ENCODE measurements at places on chromosomes 13 and 19.

DNA sequence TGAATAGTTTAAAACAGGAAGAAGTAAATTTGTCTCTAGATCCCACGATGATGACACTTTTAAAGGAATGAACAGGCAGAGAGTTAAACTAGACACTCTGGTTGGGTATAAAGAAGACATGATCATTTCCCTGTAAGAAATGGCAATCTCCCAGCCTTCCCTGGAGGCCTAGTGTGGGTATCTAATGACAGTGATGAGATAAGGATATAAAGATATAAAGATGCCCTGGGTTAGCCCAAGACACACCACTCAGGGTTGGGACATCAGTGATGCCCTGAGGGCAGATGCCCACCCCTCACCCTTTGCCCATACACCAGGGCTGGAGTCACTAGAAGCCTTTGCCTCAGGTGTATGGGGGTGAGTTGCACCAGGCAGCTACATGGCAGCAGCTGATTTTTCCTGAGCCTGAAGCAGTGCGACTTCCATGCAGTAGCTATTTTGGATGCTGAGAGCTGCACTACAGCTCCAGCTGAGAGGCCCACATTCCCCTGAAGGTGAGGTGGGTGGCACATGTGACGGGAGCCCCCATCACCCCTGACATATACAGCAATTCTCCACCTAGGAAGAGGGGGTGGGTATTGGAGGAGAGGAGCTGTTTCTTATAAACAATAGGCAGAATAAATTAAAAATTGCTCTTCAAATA lies 177.5 kb downstream of the NDFIP2 start:
- DNase-seq: no peak

DNA sequence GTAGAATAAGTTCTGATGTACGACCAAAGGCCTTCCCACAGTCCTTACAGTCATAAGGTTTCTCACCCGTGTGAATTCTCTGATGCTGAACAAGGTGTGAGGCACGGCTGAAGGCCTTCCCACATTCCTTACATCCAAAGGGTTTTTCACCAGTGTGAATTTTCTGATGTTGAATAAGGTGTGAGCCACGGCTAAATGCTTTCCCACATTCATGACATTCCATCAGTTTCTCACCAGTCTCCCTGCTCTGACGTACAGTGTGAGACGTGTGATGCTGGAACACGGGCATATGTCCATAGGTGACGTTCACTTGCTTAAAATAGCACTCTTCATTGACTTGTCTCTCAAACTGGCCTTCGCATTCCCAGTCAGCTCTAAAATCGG lies 31.0 kb upstream of the COX7A1 start:
- no peak for DNase-seq

GRCh38 chr13:95530178-95530577 lies 22.3 kb upstream of the CLDN10 start:
- no peak for DNase-seq

GRCh38 chr13:70051531-70051930 lies 56.1 kb upstream of the ATXN8OS start:
- no peak for DNase-seq

GRCh38 chr13:113184568-113185440 lies 23.7 kb downstream of the PCID2 start:
- DNase-seq: no peak

DNA sequence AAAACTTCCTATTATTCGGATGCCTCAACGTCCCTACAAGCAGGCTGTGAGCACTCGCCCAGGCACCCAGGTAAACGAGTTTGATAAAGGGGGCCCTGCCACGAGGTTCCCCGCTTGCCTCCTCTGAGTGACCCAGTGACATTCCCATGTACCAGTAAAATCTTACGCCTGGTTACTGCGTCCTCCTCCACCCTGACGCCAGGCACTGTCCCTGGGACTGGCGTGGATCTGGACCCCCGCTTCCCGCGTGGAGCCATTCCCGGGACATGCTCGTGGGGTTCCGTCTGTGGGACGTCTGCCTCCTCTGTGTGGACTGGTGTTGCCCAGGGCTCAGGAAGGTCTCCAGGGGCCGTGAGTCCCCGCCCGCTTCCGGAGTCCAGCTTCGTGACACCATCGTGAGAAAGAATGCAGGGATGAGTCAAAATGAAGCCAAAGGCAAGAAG lies 407 bp upstream of the ZNF550 start:
- no peak for DNase-seq

DNA sequence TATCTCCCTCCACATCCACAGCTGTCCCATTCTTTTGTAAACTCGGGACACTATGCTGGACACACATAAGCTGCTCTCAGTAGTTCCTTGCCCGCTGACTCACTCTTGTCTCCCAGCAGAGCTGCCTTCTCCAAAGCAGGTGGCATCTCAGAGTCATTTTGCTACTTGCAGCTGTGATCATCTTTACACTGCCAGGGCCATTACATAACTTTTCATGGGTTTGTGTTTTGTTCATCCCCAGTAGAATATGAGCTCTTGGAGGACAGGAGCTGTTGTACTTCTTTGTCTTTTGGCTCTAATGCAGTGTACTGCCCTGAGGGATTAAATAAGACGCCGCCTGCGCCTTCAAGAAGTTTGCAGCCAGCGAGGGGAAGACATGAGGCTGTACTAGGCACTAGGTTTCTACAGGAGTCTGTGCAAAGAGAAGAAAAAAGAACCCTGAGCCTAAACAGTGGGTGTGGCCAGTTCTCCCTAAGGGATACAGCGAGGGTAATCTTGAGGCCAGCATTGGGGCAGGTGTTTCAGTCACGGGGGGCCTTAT lies 40.8 kb upstream of the GPR183 start:
- no peak for DNase-seq

DNA sequence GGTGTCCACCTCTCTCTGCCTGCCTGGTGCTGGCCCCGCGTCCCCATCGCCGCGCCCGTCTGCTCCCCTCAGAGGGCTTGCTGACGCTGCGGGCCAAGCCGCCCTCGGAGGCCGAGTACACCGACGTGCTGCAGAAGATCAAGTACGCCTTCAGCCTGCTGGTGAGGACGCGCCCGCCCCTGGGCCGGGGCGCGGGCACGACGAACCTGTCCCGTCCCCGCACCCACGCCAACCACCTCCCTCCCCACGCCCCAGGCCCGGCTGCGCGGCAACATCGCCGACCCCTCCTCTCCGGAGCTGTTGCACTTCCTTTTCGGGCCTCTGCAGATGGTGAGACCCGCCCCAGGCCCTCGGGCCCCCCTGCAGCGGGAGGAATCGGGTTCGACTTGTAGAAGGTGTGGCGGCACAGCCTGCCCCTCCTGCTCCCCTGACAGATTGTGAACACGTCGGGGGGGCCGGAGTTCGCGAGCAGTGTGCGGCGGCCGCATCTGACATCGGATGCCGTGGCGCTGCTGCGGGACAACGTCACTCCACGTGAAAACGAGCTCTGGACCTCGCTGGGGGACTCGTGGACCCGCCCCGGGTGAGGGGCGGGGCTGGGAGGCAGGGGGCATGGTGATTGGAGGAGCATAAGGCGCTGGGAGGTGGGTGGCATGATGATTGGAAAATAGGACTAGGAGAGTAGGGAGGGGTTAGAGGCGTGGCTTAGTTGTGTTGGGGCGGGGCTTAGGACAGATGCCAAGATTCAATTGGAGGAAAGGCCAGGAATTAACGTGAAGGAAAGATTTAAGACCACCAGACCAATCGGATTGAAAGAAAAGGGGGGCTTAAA lies 6.6 kb downstream of the EPS8L1 start:
- peak; percentile 57 for DNase-seq

GRCh38 chr19:57803594-57804325 lies 11.0 kb downstream of the ZNF552 start:
- no peak for DNase-seq

DNA sequence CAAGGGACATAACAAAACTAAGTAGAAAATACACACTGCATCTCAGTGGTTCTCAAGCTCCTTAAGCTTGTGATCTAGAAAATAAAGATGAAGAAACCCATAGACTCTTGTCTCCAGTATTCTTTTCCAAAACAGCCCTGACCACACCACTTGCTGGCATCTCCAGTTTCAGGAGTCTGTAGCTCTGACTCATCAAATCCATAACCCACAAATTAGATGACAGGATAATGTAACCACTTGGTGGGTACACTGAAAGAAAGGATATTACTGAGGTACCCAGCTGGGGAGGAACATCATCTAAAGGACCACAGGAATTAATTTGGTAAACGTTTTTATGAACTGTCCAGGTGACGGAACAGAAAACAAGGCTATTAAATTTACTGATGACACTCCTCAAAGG lies 214.7 kb downstream of the VWA8 start:
- no peak for DNase-seq

GRCh38 chr19:5949792-5950305 lies 28.1 kb downstream of the RANBP3 start:
- peak; percentile 26 for DNase-seq

DNA sequence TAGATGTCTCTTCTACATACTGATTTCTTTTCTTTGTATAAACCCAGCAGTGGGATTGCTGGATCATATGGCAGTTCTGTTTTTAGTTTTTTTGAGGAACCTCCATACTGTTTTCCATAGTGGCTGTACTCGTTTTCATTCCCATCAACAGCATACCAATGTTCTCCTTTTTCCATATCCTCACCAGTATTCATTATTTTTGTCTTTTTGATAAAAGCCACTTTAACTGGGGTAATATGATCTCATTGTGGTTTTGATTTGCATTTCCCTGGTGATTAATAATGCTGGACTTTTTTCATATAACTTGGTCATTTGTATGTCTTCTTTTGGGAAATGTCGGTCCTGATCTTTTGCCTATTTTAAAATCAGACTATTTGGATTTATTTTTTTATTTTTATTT lies 108.5 kb downstream of the PAN3 start:
- DNase-seq: no peak

DNA sequence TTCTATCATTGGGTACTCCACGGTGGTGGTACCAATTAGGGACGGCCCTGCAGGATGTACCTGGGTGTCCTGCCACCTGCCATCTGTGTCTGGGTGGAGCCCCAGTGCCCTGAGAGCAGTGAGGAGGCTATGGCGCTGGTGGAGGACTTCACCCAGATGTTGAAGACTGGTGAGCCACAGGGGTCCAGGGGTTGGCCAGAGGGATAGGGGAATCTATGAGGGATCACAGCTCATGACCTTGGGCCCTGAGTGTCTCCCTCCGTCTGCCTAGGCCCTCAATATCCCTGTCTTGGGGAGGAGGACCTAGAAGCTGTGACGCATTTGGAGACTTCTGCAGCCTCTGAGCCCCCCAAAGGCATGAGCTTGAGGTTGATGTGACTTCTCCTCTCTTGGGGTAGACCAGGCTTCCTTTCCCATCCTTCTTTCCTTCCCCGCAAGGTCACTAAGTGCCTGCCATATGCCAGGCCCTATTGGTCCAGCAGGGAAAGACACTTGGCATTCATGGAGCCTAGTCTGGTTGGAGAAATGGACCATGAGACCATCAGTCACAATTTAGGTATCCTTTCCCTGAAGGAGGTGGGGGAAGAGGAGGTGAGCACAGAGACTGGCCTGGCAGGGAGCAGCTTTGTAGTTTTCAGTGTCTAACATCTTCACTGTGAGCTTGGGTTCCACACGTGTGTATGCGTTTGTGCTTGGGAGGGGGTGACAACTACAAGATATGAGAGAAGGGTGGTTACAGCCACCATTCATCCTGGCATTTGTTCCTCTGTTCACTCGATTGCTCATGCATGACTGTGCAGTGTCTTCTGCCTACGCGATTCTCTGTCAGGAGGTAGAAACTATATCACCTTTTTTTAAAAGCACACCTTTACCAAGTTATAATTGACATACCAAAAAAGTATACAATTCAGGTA lies 5.1 kb upstream of the MZF1 start:
- DNase-seq: no peak

DNA sequence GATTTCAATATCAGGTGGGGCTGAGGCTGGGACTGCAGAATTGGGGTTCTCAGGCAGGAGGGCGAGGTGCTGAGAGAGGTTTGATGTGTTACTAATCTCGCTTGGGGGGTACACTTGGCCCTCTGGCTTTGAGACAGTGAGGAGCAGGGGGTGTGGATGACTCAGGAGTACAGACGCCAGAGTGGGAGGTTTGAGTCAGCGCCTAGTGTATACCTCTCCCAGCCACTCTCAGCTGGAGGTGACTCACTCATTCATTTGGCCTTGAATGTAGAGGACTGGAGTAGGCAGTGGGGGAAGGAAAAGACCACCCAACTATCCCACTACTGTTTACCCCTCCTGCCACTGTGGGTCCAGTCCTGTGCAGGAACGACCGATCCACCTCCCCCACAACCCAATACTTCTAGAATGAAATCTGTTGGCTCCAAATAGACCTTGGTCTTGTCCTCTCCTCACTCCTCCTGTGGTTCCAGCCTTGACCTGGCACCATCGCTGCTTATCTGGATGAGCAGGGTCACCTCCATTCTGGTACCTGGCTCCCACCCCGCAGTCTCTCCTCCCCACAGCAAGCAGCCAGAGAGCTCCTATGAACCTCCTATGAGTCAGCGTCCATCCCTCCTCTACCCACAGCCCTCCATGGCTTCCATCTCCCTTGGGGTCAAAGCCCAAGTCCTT lies 20.1 kb upstream of the ZNRF4 start:
- peak; percentile 49 for DNase-seq

DNA sequence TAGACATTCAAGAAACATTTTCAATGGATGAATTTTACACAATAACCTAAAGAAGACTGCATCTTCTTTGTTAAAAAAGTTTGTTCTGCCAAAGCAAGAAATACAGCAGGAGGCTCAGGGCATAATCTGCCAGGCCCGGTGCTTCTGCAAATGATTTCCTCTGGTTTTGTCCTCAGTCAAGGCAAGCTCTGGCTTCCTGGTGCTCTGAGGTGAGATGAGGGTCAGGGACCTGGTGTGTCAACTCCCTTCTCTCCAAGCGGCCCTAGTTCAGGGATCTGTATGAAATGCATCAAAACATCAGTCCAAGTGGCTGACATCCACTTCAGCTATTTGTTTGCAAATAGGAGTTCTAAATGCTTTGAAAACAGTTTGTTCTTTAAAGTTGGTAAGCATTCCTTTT lies 31.6 kb downstream of the LACC1 start:
- DNase-seq: no peak

DNA sequence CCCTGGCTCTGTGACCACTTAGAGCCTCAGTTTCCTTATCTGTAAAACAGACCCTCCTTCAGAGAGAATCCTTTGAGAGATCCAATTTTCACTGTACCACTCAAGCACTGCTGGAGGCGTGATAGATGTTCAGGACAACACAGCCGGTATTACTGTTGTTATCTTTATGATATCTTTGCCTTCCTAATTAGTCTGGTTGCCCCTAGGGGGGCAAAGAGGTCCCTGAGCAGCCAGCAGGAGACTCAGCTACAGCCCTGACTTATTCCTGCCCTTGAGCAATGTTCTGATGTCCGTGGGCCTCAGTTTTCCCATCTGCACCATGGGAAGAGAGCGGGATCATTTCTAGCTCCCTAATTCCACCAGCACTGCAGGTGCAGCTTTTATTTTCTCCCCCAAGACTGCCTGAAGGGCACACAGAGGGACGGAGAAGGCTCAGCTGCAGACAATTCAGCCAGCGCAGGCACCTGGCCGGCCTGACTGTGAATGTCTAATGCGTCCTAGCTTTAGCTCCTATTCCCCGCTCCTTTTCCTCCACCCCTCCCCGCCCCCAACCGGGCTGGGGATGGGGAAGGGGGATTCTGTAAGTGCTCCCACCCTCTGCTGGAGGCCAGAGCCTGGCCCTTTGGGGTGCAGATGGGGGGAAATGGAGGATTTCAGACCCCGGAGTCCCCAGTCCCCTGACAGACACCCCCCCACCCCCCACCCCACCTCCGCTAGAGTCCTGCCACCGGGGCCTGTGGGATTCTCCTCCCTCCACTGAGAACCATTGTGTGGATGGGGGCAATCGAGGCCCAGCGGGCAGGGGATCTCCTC lies 16.2 kb downstream of the TLE5 start:
- DNase-seq: no peak

- no peak for DNase-seq
Observed at GRCh38 chr13:93262729-93263345, 36.2 kb downstream of the GPC6 start.

- DNase-seq: no peak
Observed at GRCh38 chr13:58655086-58655485, 1023.5 kb downstream of the PCDH17 start.

- no peak for DNase-seq
Observed at GRCh38 chr19:23795462-23795861, 36.8 kb upstream of the ZNF681 start.

All from activated T-cell treated with anti-CD3 and anti-CD28 coated beads for 48 hours (primary cell).